ENCODE measurements at places on chromosomes 13 and 19.

DNA sequence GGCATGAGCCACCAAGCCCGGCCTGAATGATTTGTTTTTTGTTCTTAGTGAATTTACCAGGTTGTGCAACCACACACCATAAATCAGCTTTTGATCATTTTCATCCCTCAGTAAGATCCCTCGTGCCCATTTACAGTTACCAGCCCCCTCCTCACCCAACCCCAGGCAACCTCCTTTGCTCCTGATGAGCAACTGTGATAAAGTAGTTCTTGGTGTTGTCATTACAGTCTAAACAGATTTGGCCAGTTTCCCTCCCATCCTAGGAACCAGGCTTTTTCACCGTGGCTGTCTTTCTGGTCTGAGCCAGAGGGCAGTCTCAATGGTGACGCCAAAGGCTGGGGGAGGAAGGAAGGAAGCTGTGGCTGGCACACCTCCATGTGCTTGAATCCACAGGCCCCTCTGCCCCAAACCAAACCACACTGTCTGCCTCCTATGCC, 61.2 kb upstream of the WDFY2 start:
- DNase-seq = no peak

GRCh38 chr19:43651758-43652545, 12.3 kb upstream of the CADM4 start:
- DNase-seq = no peak

- no peak for DNase-seq
Measured at GRCh38 chr19:3849092-3849491, 19.7 kb downstream of the ZFR2 start.

GRCh38 chr19:7533281-7533885, 2.1 kb upstream of the PNPLA6 start:
- no peak for DNase-seq

- DNase-seq = no peak
Measured at GRCh38 chr19:47296036-47296435, 13.6 kb upstream of the C5AR1 start.

DNA sequence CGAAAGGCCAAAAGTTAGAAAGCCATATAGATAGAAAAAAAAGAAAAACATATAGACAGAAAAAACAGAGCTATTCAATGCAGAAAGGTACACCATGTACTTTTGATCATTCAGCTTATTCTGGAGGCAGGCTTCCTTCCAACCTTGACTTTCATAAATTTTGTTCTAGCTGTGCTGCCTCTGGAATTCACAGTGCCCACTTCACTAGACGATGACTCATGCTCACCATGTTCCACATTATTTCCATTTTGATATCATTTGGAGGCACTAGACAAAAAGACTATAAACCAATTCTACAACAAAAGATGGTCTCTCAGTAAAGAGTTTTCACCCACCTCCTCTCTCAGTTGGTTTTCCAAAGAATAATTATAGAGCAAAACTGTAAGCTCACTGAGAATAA, 229.0 kb upstream of the IPO5 start:
- DNase-seq = no peak

DNA sequence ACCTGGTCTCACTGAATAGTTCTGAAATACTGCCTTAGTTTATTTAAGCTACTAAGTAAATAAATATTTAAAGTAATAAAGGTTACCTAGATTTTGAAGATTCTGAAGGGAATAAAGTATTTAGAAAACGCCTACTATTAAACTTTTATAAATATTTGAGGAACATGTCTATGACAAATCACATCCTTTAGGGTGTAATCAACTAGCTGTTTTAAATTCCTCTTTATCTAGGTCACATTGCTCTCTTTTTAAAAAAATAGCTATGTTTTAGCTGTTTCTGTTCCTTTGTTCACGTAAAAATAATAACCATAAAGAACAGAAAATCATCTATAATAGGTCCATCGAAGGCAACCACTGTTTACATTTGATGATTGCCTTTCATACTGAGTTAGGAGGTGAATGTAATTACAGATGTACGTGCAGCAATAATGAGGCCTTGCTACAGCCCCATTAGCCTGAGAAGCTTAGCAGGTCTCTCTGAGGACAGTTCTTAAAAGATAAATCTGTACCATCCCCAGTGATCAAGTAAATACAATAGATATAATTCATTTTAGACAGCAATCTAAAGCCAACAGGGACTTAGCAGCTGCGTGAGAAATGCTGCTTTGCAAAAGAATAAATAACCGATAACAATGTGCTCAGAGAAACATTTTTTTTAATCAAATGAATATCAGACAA, 449.5 kb downstream of the LIG4 start:
- no peak for DNase-seq

GRCh38 chr13:71869274-71869673, 2.3 kb upstream of the DACH1 start:
- DNase-seq = no peak

GRCh38 chr19:4115818-4116385, 8.0 kb downstream of the MAP2K2 start:
- DNase-seq = no peak

DNA sequence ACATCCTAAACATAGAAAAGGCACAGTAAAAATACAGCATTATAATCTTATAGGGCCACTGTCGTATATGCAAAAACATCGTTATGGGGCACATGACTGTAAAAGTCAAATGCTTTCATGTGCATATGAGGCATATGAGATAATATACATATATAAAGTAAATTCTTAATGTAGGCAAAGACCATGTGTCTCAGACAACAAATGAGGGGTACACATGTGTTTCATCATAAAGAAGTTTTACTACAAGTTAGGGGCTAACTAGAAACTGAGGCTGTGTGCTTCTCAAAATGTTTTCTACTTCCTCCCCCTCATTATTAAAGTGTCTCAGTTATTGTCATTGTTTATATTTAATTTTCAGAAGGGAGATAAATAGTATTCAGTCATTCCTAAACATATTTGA, 309.6 kb downstream of the SHISA2 start:
- DNase-seq = no peak

- DNase-seq = no peak
Measured at GRCh38 chr13:108360139-108360538, 90.6 kb downstream of the TNFSF13B start.

GRCh38 chr13:23289917-23290357, 109.2 kb downstream of the SGCG start:
- no peak for DNase-seq

DNA sequence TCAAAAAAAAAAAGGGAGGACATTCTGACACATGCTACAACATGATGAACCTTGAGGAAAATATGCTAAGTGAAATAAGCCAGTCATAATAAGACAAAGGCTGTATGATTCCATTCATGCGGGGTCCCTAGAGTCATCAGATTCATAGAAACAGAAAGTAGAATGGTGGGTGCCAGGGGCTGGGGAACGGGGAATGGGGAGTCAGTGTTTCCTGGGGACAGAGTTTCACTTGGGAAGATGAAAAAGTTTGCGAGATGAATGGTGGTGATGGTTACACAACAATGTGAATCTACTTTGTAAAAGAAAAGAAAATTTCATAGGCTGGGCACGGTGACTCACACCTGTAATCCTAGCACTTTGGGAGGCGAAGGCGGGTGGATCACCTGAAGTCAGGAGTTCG, 6.1 kb upstream of the CLEC4G start:
- DNase-seq = no peak

DNA sequence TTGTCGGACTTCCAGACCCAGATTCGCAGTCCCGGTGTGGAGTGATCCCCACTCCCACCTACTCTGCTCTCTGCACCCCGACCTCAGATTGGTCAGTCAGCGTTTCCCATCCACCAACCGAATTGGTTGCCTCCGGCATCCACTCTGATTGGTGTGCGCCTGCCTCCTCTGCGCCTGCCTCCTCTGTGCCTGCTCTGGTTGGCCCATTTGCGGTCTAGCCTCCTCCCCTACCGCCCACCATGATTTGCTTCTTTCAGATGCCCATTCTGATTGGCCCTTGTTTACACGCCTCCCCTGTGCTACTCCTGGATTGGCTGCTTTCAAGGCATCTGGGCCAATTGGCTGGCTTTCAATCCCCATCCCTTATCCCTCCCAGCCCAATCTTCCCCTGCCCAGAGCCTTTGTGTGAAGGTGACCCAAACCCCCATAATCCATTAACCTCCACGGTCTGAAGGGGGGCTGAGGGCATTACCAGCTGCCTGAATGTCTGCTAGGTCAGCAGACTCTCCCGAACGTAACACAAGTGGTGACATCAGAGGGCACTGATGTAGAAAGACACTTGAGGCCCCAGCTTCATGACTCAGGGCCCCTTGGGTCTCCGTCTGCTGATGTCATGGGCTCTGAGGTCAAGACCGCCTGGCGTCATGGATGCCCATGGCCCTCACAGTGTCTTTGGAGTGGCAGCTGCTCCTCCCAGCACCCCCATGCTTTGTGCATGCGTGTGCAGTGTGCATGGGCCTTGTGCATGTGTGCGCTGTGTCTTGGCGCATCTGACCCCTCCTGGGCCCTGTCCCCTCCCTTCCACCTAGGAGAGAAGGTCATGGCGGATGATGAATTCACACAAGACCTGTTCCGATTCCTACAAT, 80.4 kb downstream of the MAP4K1 start:
- DNase-seq = no peak

- peak; percentile 65 for DNase-seq
Measured at GRCh38 chr13:30142486-30143211, 164.7 kb downstream of the KATNAL1 start.

- no peak for DNase-seq
Measured at GRCh38 chr19:18046059-18046718, 38.2 kb downstream of the ARRDC2 start.

DNA sequence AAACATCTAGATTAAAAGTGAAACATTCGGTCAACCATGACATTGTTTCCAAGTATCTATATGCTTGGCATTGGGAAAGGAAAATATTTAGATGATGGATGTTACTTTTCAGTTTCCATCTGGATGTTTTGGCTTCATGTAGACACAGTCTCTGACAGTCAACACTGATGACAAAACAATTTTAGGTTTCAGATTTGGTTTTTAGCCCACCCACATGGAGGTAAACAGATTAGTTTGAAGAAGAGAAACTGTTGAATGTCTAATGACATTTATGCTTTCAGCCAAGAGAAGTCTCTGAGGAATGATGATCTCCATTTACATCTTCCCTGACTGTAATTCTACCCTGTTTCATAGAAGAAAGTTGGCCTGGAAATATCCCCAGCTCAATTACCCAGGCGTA, 379.1 kb downstream of the SLITRK6 start:
- no peak for DNase-seq

GRCh38 chr13:37956536-37956935, 87.0 kb upstream of the TRPC4 start:
- no peak for DNase-seq

DNA sequence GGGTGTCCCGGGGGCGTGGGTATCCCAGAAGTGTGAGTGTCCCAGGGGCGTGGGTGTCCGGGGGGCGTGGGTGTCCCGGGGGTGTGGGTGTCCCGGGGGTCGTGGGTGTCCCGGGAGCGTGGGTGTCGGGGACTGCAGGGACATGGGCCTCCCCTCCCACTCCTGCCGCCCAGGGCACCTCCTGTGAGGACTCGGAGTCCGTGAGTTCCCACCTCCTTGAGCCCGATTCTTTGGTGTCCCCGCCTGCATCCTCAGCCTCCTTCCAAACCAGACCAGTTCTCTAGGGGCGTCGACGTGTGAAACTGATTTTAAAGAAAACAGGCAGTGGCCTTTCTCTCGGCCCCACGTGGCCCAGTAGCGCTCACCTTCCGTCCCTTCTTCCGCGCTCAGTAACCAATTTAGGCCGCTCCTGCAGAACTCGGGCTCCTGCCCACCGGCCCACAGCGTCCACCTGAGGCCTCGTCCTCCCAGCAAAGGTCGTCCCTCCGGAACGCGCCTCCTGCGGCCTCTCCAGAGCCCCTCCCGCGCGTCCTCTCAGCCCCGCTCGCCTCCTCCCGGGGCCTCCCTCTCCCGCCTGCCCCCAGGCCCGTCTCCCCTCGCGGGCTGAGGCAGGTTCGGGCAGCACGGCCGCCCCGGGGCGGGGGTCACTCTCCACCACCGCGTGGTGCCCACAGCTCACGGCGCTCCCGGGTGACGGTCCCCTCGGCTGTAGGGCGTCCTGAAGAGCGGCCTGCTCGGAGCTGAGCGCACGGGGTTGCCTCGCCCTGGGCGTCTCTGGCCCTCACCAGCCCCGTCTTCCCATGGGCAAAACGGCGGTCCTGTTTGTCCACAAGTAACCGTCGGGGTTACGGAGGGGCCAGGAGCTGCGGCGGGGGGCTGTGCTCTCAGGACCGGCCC, 3.8 kb downstream of the F7 start:
- DNase-seq = no peak

- DNase-seq = no peak
Measured at GRCh38 chr13:34577051-34577450, 365.0 kb upstream of the NBEA start.

- no peak for DNase-seq
Measured at GRCh38 chr19:15293781-15294491, 38.4 kb downstream of the BRD4 start.
